Activated CD4-positive, alpha-beta T cell treated with anti-CD3 and anti-CD28 coated beads for 36 hours (primary cell): ENCODE measurements at places on chromosomes 16 and 17. TPM values are rescaled to one million over a fixed set of nuclear protein-coding genes. Genes with fewer than 3 reads are reported as not detected.

DNA sequence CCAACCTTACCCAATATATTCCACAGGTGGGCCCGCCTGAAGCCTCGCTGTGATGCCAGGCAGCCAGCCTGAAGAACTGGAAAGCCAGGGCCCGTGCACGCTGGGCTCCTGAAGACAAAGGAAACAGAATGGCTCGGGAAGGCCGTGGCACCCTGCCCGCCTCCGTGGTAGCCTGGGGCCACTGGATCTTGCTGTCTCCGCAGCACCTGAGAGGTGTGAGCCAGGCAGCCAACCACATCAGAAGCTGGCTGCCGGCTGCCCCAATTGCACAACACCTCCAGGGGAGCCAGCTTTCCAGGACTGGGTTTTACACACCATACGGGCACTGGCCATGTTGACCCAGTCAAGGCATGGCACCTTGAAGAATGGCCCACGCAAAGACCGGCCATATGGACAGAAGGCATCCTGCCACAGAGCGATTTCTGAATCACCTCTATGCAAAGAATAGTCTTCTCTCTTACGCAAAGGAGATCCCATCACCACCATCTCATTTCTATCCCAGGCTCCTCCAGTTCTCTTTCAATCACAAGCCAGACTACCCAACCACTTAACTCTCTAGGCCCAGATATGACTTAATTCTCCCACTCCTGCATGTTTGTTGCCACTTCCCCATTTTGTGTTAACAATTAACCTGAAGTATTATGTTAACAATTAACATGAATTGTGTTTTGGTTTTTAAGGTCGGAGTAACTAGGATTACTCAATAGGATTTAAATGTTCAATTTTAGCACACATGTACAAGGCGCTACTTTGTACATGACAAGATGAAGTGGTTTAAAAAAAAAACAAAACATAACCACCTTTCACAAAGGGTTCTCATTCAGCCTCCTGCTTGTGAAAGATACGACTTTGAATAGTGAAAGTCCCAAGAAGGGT, 32.1 kb downstream of the ZFHX3 start:
- no peaks in the 10 kb centered on the region for H3K27me3 ChIP-seq
- DNase-seq, result no peak
- H3K4me1 ChIP-seq, result no peaks in the 10 kb centered on the region
- H3K4me3 ChIP-seq, result no peak overlapping the region
- H3K36me3 ChIP-seq, result no peaks in the 10 kb centered on the region

DNA sequence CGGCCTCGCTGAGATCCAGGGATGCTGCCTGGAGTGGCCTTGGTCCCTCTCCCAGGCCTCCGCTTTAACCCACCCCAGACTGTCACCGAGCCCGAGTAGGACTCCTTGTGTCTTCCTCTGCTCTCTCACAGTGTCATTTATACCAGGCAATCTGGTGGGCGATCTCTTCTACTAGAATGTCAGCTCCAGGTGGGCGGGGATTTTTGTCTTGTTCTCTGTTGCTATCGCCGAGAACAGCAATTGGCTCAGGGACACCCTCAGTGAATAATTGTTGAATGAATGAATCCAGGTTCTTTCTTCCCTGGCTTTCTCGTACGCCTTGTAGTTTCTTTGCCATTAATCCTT, 591 bp downstream of the DHX38 start:
- H3K4me1 ChIP-seq, result peaks cover 41% of the 10 kb centered on the region
- H3K27me3 ChIP-seq, result no peaks in the 10 kb centered on the region
- H3K4me3 ChIP-seq, result peak overlapping the region; percentile 96
- DNase-seq, result peak; percentile 65
- H3K27ac ChIP-seq, result peak overlapping the region; percentile 92
- peaks cover 37% of the 10 kb centered on the region for H3K36me3 ChIP-seq

DNA sequence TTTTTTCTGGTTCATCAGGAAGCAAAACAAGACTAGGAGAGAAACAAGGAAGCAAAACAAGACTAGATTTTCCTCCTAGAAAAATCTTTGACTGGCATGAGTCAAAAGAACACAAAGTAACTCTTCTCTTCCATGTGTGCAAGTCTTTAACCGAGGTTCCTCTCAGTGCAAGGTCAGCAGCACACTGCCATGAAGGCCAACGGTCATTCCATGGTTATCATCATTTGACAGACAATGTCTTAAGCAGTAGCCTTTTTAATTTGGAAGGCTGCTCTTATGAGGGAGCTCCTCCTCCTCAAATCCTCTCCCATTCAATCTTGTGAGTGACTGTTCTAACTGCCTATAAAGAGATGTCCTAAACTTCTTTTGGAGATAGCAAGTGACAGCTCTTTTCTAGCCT, 15.4 kb upstream of the DHRS13 start:
- peaks cover 78% of the 10 kb centered on the region for H3K36me3 ChIP-seq
- H3K4me3 ChIP-seq, result no peak overlapping the region
- peaks cover 17% of the 10 kb centered on the region for H3K4me1 ChIP-seq
- H3K27ac ChIP-seq, result no peak overlapping the region
- DNase-seq, result no peak
- H3K27me3 ChIP-seq, result no peaks in the 10 kb centered on the region

DNA sequence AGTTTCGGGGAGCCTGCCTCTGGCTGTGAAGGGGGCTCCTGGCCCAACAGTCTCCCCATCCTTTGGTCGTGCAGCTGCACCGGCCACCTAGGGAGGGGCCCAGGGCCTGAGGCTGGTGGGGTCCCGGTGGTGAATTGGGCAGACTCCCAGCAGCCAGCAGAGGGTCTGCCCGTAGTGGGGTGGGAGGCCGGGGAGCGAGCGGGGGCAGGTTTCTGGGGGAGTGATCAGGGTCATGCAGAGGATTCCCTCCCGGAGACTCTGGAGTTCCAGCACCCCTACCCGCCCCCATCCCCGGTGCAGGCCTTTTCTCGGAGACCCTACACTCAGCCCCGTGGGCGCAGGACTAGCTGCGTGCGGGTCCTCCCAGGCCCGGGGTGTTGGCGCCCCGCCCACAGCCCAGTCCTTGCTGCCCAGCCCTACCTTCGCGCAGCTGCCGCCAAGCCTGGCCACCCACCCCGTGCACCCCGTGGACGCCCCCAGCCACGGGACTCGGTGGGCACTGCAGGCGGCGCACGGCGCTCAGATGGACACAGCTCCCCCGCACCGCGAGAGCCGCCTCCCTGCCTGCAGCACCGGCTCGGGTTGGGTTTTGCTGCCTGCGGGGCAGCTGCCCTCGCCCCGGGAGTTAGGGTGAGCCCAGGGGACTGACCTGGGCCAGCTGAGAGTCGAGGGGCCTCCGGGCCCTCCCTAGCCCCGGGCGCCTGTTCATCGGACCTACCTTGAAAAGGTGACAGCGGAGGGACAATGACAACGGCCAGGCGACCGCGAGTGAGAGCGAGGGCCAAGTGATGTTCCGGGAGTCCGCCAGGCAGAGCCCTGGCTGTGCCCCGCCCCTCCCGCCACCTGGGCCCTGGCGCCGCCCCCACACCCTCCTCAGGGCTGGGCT, at the start of gene GNG13:
Gene GNG13 (minus strand): TSS at position 787 of the 886 bp plus-strand sequence. CDS start 1,657 bp downstream, outside the sequence.
- DNase-seq, result no peak
- peaks cover 15% of the 10 kb centered on the region for H3K36me3 ChIP-seq
- H3K4me3 ChIP-seq, result no peak within 1 kb of the TSS

DNA sequence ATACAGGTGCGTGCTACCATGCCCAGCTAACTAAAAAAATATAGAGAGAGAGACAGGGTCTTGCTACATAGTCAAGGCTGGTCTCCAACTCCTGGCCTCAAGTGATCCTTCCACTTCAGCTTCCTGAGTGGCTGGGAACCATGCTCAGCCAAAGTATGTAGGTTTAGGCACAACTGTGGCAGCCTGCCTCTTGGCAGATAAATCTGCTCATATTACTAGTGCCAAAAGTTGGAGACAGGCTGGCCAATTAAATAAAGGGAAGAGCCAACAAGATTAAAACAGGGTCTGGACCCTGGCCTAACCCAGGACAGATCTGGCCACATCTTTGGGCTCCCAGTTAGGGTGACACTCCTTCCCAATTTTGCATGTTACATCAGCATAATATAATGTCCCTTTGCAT, 151.7 kb downstream of the CBLN1 start:
- DNase-seq, result no peak
- no peaks in the 10 kb centered on the region for H3K36me3 ChIP-seq
- no peak overlapping the region for H3K27ac ChIP-seq

CACNA1H gene
- total RNA-seq, result 0.86 TPM

DNA sequence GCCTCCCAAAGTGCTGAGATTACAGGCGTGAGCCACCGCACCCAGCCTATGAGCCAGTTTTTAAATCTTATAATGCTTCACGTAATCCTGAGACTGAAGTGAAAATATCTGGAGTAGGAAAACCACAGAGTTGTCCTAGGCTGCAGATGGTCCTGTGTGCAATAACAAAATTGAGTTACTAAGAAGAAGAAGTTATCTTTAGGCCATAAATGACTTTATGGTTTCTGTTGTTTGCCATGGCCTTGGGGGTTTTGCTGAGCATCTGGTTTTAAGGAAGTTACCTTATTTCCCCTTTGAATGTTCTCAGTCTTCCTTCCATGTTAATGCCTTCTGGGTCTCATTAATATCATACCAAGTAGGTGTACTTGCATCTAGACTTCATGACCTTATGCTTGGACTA, 16.5 kb downstream of the NMT1 start:
- DNase-seq, result no peak
- no peak overlapping the region for H3K4me3 ChIP-seq
- no peaks in the 10 kb centered on the region for H3K27me3 ChIP-seq
- no peak overlapping the region for H3K27ac ChIP-seq

DNA sequence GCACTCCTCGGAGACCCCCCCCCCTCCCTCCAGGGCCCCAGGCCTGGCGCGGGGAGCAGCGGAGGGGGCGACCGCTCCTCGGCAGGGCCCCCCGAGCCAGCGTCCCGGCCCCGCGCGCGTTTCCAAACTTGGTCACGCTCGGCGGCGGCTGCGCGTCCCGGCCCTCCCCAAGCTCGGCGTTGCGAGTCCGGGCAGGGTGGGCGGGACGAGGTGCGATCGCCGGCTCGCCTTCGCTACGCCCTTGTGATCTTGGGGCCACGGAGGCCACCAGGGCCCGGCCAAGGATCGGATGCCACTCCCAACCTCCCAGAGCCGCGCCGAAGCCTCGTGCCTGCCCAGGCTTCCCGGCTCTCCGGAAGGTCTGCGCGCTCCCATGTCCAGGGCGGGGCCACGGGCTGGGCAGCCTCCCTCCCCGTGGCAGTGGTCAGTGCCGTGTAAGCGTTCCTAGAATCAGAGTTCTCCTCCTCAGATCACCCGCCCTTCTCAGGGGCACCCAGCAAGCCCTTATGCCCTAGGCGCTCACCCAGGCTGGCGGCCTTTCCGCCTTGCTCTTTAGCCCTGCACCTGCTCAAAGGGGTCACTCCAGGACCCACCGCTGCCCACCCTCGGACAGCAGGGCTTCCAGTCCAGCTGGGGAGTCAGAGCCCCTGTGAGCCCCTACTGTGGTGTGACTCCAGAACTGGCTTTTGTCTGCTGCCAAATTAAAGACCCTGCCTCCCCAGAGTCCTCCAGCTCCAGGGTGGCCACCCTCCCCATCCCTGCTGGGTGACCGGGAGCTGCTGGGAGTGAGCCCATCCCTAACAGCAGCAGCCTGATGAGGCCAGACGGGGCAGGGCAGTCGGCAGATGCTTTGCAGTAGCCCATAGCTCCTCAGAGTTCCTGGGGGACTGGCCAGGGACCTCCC, 12.2 kb upstream of the MRPS23 start:
- H3K27ac ChIP-seq, result no peak overlapping the region
- H3K4me1 ChIP-seq, result peaks cover 9% of the 10 kb centered on the region
- H3K4me3 ChIP-seq, result peak overlapping the region; percentile 60

GRCh38 chr16:57775661-57776469, 26.4 kb downstream of the KIFC3 start:
- DNase-seq, result no peak
- no peaks in the 10 kb centered on the region for H3K4me1 ChIP-seq
- H3K27ac ChIP-seq, result no peak overlapping the region
- no peaks in the 10 kb centered on the region for H3K27me3 ChIP-seq
- H3K4me3 ChIP-seq, result no peak overlapping the region
- H3K36me3 ChIP-seq, result no peaks in the 10 kb centered on the region

MAF gene
- 71.4 TPM for total RNA-seq

CACNG4 gene
- total RNA-seq, result not detected

- H3K4me1 ChIP-seq, result no peaks in the 10 kb centered on the region
- no peak overlapping the region for H3K4me3 ChIP-seq
- no peaks in the 10 kb centered on the region for H3K36me3 ChIP-seq
- H3K27me3 ChIP-seq, result no peaks in the 10 kb centered on the region
- H3K27ac ChIP-seq, result no peak overlapping the region
Measured at GRCh38 chr17:1931844-1932579, 93.1 kb downstream of the RTN4RL1 start.

GRCh38 chr17:835263-835662, 53.1 kb downstream of the MRM3 start:
- no peak for DNase-seq
- H3K4me1 ChIP-seq, result no peaks in the 10 kb centered on the region
- H3K4me3 ChIP-seq, result no peak overlapping the region
- H3K27me3 ChIP-seq, result no peaks in the 10 kb centered on the region
- H3K36me3 ChIP-seq, result no peaks in the 10 kb centered on the region

DNA sequence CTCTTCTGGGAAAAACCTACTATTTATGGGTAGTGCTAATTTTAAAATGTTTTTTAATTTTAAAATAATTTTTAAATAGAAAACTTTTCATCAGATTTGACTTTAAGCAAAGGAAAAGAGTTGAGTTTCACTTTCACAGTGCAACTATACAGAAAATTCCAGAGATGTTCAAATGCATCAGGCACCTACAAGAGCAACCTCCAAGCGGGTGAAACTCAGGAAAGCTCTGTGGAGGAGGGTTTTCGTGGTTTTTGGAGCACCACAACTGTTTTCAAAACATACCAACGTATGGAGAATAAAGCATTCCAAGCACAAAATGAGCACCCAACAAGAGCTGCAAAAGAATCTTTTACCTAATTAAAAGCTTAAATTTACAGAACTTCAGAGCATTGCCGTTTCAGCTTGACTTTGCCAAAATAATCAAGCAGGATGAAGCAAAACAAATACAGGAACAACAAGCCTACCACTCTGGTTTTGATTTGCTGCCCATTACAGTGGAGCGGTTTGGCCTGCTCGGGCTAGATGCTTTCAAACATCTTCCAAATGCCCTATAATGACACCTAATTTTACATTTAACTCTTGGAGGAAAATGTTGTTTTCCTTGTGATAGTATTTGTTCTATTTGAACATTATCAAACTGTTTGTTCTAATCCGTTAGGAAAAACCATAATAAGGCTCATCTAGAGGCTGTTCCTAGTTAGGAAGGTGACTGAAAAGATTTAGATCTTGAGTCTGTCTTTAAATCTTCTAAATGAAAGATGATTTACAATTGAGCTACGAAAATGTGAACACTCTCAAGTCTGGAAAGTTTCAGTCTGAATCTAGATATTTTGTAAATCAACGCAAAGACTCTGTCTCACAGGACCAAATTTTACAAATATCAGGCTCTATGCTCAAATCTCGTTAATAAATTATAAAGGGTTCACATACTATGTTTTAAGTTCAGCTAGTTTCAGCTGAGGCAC, 34.5 kb downstream of the NACA2 start:
- no peak overlapping the region for H3K4me3 ChIP-seq
- peaks cover 33% of the 10 kb centered on the region for H3K27me3 ChIP-seq
- H3K4me1 ChIP-seq, result no peaks in the 10 kb centered on the region
- no peak for DNase-seq
